ENCODE measurements at places on chromosomes 2 and 18.

DNA sequence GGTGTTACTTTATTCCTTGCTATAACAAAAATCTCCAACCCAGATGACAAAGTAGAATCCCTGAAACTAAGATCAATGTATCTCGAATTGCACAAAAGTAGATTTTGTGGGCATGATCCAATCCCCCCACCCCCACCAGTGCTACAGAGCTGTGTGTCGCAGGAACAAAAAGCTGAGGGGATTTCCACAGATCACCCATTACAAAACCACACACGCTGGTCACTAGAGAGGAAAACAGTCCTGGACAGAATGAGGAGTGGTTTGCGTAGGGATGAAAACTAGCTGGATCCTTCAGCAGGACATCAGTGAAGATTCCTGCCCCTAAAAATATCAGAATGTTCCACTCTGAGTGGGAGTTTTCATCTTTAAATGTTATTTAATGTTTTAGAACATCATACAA, 165.3 kb upstream of the STK17B start:
- DNase-seq = no peak

DNA sequence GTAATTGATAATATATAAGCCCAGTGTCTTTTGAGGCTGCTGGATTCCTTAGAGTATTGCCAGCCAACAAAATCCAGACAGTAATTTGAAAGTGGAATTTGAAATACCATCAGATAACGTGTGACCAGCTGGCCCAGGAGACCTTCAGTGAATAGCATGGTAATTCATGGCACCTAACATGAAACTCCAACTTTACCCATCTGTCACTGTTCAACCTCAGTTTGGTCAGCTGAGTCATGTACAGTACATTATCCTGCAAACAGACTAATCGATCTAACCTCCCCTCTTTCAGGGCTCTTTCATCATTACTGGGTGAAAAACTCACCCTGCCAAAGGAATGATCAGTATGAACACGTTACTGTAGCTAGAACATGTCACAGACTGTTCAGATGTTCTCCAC, 230.6 kb downstream of the DOK6 start:
- DNase-seq = no peak

GRCh38 chr2:112597537-112598322, 13.3 kb downstream of the CHCHD5 start:
- DNase-seq = no peak

- no peak for DNase-seq
Observed at GRCh38 chr2:172084395-172084644, 987 bp upstream of the DLX1 start.

- no peak for DNase-seq
Observed at GRCh38 chr18:67411116-67411515, 105.4 kb downstream of the DSEL start.

DNA sequence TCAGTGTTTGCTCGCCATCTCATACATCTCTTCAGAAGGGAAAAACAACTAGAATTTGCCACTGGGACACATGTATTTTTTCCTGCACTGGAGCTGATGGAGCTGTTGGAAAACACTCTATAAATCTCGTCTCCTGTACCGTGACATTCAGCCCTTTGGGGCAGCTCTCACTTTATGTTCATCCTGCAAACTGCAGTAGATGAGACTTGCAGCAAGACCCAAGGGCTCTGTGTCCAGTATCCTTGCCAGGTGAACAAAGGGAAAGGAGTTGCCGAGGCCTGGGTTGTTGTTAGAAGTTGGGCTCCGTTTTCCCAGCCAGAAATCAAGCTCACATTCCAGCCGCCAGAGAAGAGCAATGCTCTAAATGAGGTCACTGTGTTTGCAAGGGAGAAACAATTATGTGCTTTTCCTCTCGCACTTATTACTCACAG, 285.1 kb downstream of the SLC4A3 start:
- DNase-seq = no peak

DNA sequence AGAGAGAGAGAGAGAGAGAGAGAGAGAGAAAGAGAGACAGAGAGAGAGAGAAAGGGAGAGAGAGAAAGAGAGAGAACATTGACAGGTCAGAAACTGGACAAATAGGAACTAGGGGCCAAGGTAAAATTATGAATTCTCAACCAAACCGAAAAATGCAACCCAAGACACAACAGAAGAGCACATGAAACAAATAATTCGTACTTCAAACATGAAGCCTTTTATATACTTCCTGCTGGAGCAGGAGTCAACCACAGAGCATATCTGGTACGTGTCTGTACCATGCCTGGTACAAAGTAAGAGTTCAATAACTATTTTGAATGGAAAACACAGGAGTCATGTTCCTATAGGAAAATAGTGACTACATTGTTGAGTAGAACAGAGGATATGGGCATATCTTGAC, 6.5 kb upstream of the VPS54 start:
- DNase-seq = no peak

- DNase-seq = no peak
Observed at GRCh38 chr2:47072728-47073191, 82.3 kb downstream of the STPG4 start.

DNA sequence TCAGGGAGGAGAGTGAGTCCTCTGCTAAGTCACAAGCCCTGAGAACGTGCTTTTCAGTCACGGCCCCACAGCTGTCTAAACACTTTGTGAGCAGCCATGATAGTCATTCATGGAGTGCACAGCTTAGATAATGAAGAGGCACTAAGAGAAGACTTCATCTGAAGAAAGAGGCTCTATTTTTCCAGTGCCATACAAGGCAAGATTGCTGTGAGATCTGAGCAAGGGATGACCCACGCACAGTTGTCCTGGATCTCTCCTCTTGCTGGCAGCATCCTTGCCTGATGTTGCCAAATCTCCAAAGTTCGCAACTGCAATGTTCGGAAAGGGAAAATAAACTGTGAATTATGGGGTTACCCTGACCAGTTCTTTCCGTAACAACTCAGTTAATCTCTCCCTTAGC, 418.7 kb downstream of the MEIS1 start:
- no peak for DNase-seq
